ENCODE measurements at places on chromosomes 16 and 17. TPM values are rescaled to one million over a fixed set of nuclear protein-coding genes. Genes with fewer than 3 reads are reported as not detected.

The TMEM235 gene
- not detected for total RNA-seq

GRCh38 chr17:14019186-14019956 lies 49.9 kb upstream of the COX10 start:
- H3K27me3 ChIP-seq, result peaks cover 7% of the 10 kb centered on the region
- H3K36me3 ChIP-seq, result no peaks in the 10 kb centered on the region
- no peak for DNase-seq
- H3K4me1 ChIP-seq, result no peaks in the 10 kb centered on the region

The CCL2 gene
- total RNA-seq, result not detected

DNA sequence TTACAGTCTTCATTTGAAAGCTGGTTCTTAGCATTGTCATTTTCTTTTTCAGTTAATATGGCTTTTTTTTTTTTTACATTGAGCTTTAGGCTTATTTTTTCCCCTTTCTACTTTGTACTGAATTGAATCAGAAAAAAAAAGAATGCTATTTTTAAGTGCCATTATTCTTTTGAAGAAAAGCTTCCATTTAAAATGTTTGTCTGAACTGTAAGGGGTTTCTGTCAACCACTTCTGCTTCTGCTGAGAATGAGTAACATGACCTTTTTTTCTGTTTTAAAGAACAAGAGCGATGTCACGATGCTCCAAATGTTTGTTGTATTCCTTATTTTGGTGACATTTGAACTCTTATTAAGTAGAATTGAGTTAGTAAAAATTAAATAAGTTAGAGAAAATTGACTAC lies 50.0 kb downstream of the MRTFB start:
- H3K27ac ChIP-seq, result no peak overlapping the region
- H3K27me3 ChIP-seq, result no peaks in the 10 kb centered on the region
- no peak for DNase-seq
- H3K4me1 ChIP-seq, result peaks cover 18% of the 10 kb centered on the region

GRCh38 chr17:78240012-78240655 lies 8.7 kb downstream of the TMEM235 start:
- H3K27me3 ChIP-seq, result no peaks in the 10 kb centered on the region
- no peak overlapping the region for H3K27ac ChIP-seq
- DNase-seq, result no peak
- H3K4me3 ChIP-seq, result no peak overlapping the region

- H3K4me3 ChIP-seq, result no peak overlapping the region
- no peaks in the 10 kb centered on the region for H3K27me3 ChIP-seq
- no peak overlapping the region for H3K27ac ChIP-seq
- no peaks in the 10 kb centered on the region for H3K4me1 ChIP-seq
- no peak for DNase-seq
These were observed 11.0 kb upstream of the MVD start for GRCh38 chr16:88673716-88674379.

GRCh38 chr16:75385507-75386152 lies 47.7 kb downstream of the CFDP1 start:
- H3K27ac ChIP-seq, result no peak overlapping the region
- peaks cover 1% of the 10 kb centered on the region for H3K4me1 ChIP-seq
- peaks cover 3% of the 10 kb centered on the region for H3K36me3 ChIP-seq
- H3K27me3 ChIP-seq, result no peaks in the 10 kb centered on the region
- DNase-seq, result no peak

The CALB2 gene
- 2.2 TPM for total RNA-seq

The CTF1 gene
- total RNA-seq, result 4.5 TPM

DNA sequence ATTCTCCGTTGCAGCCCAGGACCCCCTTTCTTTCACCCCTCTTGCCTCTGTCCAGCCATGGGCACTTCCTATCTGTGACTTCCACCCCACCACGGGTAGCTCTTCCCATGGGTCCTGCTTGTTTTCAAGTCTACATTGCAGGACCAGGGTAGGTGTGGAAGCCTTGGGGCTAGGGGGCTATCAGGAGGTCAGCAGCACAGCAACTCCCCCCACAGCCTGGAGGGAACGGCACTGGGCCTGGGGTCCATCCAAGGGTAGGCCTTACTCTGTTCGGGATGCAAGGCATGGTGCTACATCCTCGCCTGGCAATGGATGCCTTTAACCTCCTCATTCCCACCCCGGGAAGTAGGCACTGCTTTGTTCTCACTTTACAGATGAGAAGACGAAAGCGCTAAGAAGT lies 109.3 kb downstream of the IRX5 start:
- H3K4me3 ChIP-seq, result no peak overlapping the region
- H3K36me3 ChIP-seq, result no peaks in the 10 kb centered on the region

GRCh38 chr16:83701494-83701893 lies 106.3 kb upstream of the HSBP1 start:
- peaks cover 22% of the 10 kb centered on the region for H3K27me3 ChIP-seq
- no peaks in the 10 kb centered on the region for H3K4me1 ChIP-seq
- H3K36me3 ChIP-seq, result no peaks in the 10 kb centered on the region
- peak; percentile 68 for DNase-seq
- no peak overlapping the region for H3K4me3 ChIP-seq

DNA sequence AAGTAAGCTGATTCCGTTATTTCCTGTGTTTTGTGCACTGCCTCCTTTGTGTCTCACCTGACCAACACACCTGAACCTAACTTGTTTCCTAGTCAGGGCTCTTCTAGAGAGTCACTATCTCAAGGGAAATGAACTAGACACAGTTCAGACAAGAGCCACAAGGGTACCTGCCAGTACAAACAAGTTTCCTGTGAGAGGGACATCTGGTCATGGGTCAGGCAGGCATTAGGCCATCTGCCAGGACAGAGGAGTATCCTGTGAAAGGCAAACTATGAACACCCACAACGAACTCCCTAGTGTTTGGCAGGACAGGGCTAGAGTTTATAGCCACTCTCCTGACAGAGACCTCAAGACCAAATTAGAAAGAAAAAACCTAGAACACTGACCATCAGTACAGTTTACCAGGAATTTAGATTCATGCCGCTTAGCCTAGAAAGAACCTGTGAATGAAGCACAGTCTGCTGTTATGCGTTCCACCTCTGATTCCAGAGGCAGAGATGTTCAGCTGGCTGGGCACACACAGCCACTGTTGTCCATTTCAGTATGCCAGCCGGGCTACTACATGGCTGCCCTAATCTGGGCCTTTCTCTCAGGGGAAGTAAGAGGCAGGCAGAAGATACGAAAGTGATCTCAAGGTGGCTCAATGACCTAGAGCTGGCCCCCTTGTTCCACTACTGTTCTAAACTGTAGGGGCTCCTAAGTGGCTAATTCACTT lies 20.7 kb upstream of the GLG1 start:
- H3K27me3 ChIP-seq, result no peaks in the 10 kb centered on the region
- no peaks in the 10 kb centered on the region for H3K4me1 ChIP-seq
- peaks cover 27% of the 10 kb centered on the region for H3K36me3 ChIP-seq

- no peak overlapping the region for H3K4me3 ChIP-seq
- no peak for DNase-seq
- peak overlapping the region; percentile 62 for H3K27ac ChIP-seq
- H3K36me3 ChIP-seq, result peaks cover 2% of the 10 kb centered on the region
- no peaks in the 10 kb centered on the region for H3K27me3 ChIP-seq
These were observed 6.4 kb upstream of the CA5A start for GRCh38 chr16:87942680-87943079.

DNA sequence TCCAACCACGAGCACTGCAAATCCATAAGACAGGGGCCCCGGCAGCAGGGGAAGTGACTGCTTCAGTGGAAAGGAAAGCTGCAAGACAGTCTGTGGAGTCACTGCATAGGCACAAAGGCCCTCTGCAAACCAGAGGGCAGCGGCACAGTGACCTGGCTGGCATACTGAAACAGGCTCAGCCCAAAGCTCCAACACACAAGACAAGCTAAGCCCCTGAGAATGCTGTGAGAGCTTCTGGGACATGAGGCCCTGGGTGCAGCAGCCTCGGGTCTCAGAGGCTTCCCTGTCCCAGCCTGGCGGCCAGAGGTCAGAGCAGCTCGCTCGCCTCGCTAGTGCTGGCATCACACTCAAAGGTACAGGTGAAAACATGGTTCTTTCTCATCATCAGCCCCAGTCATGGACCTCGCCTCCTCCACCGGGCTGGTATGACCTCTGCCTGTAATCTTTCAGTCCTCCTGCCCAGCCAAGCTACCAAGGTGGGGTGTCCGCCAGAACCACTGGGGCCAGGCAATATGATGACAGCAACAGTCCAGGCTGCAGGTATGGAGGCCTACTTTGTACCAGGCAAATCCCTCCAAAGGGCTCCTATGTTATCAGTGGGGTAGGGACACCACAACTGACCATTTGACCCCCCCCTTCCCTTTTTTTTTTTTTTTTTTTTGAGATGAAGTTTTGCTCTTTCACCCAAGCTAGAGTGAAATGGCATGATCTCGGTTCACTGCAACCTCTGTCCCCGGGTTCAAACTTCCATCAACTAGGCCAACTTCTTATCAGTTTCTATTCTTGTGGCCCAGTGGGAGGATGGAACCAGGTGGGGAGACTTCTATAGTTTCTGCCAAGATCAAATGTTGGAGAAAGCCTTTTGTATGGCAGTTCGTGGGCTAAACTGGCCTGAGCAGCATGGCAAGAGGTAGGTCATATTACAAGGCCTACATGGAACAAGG lies 19.2 kb downstream of the ST3GAL2 start:
- peaks cover 42% of the 10 kb centered on the region for H3K4me1 ChIP-seq
- no peak for DNase-seq
- no peaks in the 10 kb centered on the region for H3K27me3 ChIP-seq

The ITPRIPL2 gene
- 13.8 TPM for total RNA-seq

The C16orf92 gene
- not detected for total RNA-seq

The GAST gene
- 32.0 TPM for total RNA-seq

- H3K4me3 ChIP-seq, result no peak overlapping the region
- no peak for DNase-seq
- no peaks in the 10 kb centered on the region for H3K36me3 ChIP-seq
These were observed 5.7 kb upstream of the SDR42E1 start for GRCh38 chr16:82016964-82017363.

The TRPV3 gene
- 2.7 TPM for total RNA-seq

DNA sequence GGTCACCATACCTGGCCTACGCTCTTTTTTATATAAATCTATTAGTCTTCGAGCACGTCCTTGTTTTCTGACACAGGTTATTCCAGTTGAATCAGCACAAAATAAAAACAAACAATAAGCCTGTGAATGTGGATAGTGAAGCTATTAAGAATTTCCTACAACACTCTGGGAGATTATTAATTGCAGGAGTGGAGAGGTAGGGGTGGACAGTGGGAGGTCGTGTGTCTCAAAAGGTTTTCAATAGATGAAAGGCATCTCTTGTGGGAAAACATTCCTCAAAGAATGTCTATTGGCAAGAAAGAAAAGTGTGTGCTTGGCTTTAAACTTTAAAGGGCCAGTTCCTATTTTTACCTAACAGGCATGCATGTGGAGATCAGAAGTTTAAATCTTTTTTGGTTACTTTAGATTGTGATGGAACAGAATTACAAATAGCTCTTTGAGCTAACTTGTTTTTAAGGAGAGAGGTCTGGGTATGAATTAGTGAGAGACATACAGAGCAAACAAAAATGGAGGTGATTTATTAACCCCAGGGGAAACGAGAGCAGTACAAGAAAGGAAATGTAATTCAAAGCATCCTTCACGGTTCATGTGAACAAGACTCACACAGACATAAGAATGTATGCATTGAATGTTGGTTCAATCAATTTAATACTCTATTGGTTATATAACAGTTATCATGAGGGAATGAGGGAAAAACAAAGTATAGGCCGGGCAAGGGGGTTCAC lies 9.0 kb downstream of the SMYD4 start:
- H3K4me3 ChIP-seq, result no peak overlapping the region
- peaks cover 10% of the 10 kb centered on the region for H3K36me3 ChIP-seq
- DNase-seq, result no peak
- no peaks in the 10 kb centered on the region for H3K27me3 ChIP-seq
- H3K4me1 ChIP-seq, result peaks cover 2% of the 10 kb centered on the region

DNA sequence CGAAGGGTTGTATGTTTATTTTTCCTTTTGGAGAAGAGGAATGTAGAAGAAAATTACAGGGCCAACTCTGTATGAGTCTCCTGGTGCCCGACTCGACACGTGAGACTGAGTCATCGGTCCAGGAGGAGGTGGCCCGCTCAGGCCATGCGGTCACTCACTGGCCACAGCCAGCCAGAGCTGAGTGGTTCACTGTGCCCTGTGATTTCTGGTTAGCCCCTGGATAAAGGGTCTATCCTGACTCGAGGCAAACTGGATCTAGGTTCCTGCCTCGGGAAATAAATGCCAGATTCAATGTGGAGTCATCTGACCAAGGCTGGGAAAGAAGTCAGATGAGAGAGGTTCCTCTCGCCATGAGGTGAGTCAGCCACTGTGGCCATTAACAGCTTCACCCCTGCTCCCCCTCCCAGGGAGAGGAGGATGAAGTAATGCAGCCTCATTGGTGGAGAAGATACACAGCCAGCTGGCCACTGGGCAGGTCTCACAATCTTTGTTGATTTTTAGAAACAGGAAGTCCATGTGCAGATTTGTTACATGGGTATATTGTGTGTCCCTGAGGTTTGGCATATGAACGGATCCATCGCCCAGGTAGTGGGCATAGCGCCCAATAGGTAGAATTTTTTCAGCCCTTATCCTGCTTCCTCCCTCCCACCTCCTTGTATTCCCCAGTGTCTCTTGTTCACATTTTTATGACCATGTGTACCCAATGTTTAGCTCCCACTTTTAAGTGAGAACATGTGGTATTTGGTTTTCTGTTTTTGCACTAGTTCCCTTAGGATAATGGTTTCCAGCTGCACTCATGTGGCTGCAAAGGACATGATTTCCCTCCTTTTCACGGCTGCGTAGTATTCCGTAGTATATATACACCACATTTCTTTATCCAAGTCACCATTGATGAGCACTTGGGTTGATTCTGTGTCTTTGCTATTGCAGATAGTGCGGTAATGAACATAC lies 21.7 kb upstream of the USP36 start:
- H3K27me3 ChIP-seq, result no peaks in the 10 kb centered on the region
- no peak overlapping the region for H3K4me3 ChIP-seq
- H3K4me1 ChIP-seq, result no peaks in the 10 kb centered on the region
- H3K27ac ChIP-seq, result peak overlapping the region; percentile 21
- no peak for DNase-seq
- H3K36me3 ChIP-seq, result peaks cover 11% of the 10 kb centered on the region

DNA sequence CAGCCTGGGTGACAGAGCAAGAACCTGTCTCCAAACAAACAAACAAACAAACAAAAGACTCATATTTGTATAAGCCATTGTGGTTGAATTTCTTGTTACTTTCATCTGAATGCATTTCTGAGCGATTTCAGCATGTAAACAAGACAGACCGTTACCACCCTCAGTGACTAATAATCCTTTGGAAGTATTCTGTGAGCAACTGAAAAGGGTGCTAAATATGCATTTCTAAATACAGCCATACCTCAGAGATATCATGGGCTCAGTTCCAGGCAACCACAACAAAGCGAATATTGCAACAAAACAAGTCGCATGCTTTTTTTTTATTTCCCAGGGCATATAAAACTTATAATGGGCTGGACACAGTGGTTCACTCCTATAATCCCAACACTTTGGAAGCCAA lies 109.0 kb downstream of the USP31 start:
- no peak for DNase-seq
- H3K27ac ChIP-seq, result no peak overlapping the region
- H3K27me3 ChIP-seq, result peaks cover 8% of the 10 kb centered on the region

DNA sequence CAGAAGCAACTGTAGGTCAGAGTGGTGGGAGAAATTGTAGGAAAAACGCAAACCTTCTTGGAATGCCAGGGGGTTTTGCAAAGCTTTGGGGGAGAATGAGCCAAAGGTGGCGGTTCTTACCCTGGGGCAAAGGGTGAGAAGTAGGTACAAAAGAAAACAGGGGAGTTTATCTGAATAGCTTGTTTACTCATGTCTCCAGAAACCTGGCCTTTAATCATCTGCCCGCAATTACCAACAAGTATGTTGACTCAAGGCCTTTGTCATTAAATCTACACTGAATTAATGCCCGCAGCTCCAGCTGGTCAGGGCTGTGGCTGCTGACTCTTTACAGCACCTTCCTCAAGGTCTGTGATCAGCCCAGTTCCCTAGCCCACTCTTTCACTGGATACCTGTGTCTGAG lies 320.1 kb downstream of the CBLN1 start:
- peaks cover 2% of the 10 kb centered on the region for H3K36me3 ChIP-seq
- no peak overlapping the region for H3K27ac ChIP-seq
- peaks cover 16% of the 10 kb centered on the region for H3K27me3 ChIP-seq
- H3K4me3 ChIP-seq, result no peak overlapping the region
- H3K4me1 ChIP-seq, result peaks cover 16% of the 10 kb centered on the region

Measured in progenitor cell of endocrine pancreas (in vitro differentiated cells).